ENCODE measurements at places on chromosomes 1 and 21.

GRCh38 chr1:81820765-81821164, 20.0 kb downstream of the ADGRL2 start:
- no peak for DNase-seq

DNA sequence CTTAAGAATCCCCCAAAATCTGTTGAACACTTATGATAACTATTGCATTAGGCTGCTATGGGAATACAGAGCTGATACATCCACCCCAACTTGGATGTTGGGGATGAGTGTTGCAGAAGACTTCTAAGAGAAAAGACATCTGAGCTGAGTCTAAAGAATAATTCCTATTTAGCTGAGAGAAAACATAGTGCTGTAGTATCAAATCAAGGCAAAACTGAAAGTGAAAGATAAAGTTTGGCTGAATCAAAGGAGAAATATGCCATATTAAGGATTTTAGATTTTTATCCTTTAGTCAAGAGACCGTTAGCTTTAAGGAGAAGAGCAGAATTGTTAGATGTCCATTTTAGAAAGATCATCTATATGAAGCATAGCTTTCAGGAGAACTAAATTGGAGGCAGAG, 726.9 kb upstream of the PTBP2 start:
- DNase-seq: no peak

- no peak for DNase-seq
Measured at GRCh38 chr1:33661811-33662454, 189.5 kb downstream of the ZSCAN20 start.

- DNase-seq: no peak
Measured at GRCh38 chr1:112626887-112627286, 7.3 kb downstream of the CAPZA1 start.

DNA sequence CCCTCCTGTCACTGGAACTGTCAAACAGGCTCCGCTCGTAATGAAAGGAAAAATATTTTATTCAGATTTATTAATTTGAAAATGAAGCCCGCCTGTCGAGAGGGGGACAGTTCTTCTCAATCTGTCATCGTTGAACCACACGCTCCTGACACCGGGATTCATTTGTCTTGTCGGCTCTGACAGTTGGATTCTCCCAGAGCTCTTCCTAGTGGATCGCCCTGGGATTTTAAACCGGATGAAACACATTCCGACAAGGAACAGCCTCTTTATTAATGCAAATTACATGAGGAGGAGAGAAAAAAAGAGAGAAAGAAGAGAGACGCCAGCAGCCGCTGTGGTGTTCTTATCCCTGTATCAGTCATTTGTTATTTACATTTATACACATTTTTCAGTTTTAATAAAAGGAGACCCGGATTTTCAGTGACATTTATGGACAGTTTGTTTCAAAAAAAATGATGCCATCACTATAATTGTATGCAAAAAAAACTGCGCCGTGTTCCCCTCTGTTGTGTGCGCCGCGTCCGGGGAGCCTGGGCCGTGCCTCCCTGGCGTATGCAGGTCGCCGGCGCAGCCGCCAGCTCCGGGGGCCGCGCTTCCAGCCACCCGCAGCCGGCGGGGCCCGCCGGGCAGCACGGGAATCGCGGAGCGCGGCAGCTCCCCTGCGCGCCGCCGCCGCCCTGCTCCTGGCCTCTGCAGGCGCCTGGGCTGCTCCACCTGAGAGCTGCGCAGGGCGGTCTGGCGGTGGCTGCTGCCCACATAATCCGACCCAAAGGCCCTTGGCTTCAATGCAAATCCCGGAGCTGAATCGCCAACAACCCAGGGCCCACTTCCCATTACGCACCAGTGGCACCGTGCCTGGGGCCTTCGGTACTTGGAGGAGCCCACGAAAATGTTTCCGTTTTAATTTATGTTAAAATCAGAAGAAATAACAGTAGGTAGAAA, 237.9 kb upstream of the PBX1 start:
- DNase-seq: peak; percentile 23

DNA sequence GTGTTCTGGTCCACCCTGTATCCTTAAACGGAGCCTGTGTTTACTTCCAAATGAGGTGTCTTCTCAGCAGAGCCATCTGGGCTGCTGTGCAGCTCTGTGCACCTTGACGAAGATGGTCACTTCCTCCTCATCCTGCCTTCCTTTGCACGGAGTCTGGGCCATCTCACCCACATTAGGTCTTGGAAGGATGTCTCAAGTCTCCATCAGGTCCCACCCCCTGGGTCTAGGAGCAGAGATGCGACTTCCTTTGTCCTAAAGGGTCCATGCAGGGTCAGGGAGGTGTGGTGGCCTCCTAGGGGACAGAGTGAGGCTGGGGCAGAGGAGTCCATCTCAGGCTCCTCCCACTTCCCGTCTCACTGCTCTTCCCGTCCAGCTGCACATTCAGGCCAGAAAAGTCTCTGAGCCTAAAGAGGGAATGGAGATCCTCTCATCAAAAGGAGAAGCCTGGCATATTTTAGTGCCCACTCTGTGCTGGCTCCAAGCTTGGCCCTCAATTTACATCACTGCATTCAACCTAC, 209.2 kb downstream of the MATN1 start:
- no peak for DNase-seq

- DNase-seq: no peak
Measured at GRCh38 chr21:46096596-46097335, 1.1 kb upstream of the COL6A2 start.

DNA sequence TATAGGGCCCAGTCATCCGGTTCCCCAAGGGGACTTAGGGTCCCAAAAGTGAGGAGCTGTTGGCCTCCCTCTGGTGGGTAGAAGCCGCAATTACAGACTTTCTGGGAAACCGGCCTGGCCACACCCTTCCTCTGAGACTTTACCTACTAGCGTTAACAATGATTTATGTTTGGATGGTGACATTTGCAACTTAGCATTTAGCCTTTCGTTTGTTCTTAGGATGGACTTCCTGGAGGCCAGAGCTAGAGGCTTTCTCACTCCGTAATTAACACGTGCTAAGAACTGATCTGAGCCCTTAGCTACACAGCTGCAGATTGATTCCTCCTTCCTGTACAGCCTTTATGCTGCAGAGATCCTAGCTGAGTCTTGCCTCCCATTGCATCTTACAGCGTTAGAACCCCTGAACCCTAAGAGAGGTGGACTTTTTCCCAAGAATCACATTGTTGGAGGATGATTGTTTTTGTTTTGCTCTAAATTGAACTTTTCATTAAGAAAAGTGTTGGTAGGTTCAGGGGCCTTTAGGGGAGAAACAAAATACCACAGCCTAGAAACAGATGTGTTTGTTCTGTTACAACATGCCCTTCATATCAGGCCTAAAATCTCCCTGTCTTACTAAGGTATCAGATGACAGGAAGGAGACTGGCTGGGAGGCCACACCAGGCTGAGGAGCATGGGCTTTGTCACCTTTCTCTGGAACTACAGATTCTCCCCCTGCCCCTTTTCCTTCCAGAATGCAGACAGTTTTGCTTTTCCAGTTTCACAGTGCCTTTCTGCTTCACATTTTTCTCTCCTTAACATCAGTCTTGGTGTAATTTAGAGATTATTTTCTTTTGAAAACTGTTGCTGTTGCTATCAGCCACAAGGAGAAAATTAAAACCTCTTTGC, 1.9 kb downstream of the S100A11 start:
- DNase-seq: peak; percentile 55

DNA sequence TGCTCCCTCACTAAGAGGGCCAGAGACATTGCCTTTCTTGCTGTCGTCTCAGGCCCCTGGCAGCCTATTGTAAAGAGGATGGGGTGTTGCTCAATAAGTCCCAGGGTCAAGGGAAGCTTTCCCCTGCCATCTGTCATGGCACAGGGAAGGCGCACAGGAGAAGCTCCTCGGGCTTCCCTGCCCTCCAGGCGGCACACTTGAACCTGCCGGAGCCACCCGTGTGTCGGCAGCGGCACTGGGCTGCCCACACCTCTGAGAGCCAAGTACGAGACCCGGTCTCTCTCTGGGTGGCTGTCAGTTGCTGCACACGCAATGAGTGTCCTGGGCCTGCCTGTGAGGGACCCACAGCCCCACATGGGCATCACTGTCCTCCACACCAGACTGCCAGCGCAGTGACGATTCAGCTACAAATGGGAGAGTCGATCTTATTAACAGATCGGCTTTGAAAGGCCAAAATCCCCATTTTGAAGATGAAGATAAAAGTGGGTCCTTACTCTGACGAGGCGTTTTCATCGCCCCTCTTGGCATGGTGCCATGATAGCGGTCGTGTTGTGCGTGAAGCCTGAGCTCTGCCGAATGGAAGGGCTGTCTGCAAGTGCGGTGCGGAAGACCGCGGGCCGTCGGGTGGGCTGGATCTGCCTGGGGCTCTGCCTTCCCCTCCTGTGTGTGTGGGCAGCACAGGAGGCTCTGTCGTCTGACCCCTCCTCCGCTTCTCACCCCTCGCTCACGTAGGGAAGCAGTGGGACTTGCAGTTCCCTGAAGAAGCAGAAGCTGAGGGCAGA, 29.2 kb upstream of the PDXK start:
- DNase-seq: no peak

Measured in neural crest cell (in vitro differentiated cells).